ENCODE measurements at places on chromosomes 3 and 15.

GRCh38 chr3:20726786-20727185, 540.8 kb upstream of the SGO1 start:
- no peak for DNase-seq

- no peak for DNase-seq
These were observed 787.7 kb downstream of the MCTP2 start for GRCh38 chr15:95018888-95019545.

DNA sequence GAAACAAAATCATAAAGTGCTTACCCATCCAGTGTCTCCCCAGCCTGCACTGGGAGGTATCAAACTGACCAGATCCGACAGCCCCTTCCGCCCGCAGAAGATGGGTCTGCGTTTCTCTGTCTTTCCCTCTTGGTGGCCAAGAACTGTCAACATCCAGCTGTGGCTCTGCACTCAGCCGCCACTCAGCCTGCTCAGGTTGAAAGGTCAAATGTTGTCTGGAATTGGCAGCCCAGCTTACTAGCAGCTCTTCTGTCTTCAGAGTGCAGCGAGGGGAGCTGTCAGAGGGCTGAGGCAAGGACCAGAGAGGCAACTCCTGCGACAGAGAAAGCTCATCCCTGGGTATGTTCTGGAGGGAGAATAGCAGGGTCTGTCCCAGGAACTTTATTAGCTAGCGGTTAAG, 45.4 kb downstream of the GOLGA6L2 start:
- DNase-seq = no peak

DNA sequence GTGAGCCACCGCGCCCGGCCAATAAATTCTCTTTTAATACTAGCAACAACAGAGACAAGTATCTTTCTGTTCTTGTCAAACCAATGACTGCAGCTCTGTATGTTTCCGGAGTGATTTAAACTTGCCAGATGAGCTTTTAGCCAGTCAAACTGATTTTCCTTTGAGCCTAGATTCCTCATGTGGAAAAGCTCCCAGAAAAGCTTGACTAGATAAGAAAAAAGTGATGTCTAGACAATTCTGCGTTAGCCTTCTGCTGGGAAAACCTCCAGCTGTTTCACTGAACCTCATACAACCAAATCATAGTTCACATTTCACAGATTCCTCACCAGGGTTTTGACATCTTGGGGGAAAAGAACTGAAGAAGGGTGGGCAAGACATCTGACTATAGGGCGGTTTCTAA, 78.6 kb downstream of the MAGI1 start:
- DNase-seq = no peak

- DNase-seq = no peak
These were observed 72.1 kb upstream of the FNDC3B start for GRCh38 chr3:171967137-171967783.

Data from activated CD8-positive, alpha-beta memory T cell treated with anti-CD3 and anti-CD28 coated beads for 1 hour (primary cell).